GM03348 (cell line): ENCODE measurements at places on chromosomes 1 and 21.

DNA sequence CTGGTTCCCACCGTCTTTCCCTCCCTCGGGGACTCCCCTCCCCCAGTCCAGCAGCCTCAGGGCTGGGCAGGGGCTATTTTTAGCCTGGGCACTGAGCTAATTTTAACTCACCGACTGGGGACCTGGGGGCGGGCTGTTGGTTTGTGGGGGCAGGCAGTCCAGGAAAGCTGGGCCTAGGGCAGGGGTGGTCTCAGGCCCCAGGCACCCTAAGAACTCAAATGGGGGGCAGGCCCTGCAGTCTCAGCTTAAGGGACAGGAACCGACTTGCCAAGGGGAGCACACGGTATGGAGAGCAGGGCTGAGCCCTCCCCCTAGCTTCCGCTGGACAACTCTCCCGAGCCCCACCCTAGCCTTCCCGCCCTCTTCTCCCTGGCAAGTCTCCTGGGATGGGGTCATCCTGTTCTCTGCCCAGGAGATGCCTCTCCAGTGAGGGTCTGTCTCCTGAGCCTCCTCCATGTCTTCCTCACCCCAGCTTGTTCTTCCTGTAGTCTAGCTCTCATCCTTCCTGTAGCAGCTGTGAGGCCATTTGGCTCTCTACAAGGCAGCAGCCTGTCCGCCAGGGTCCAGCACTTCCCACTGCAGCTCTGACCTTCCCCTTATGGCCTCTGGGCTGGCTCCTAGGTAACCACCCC, 10.1 kb downstream of the MEF2D start:
- DNase-seq, result peak; percentile 73

DNA sequence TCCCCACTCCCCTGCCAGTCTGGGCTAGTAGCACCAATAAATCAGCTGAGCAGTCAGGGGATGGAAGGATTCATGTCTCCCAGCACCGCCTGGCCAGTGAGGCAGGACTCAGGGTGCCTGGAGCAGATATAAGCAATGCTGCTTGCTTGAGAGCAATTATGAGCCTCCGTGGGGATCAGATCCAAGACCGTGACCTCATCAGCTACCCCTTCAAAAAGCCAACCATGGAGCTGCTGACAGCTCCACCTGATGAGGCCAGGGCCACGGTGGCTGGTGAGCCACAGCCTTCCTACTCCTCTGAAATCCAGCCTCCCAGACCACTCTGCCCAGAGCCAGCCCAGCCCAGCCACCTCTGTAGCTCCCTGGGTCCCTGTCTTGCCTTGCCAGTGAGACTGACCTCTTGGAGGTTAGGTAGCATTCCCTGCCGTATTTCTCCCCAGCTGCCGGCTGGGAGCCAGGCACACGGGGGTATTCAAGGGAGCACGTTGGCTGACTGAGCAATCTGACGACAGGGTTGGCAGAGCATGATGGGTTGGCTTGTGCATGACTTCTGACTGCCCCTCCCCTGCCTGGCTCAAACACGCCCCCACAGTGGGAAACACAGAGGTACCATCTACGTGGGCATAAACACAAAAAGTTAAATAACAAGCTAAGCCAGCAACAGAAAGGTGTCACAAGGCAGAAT, 28.4 kb downstream of the SYT2 start:
- no peak for DNase-seq

GRCh38 chr1:193619911-193620310, 433.5 kb upstream of the B3GALT2 start:
- no peak for DNase-seq

GRCh38 chr1:210373878-210374599, 45.3 kb downstream of the HHAT start:
- DNase-seq, result peak; percentile 54

DNA sequence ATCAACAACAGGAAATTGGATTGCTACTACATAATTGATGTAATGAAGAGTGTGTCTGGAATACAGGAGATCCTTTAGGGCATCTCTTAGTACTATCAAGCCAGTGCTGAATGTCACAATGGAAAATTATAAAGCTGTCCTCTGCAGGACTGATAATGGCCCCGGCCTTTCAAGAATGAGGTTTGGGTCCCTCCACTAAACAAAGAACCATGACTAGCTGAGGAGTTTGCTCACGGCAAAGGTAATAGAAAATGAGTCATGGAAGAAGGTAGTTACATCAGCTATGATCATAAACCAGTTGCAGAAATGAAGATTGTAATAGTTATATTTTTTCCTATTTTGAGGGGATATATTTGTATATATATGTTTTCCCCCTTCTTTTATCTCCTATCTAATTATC, 145.8 kb downstream of the KCNJ6 start:
- DNase-seq, result no peak

DNA sequence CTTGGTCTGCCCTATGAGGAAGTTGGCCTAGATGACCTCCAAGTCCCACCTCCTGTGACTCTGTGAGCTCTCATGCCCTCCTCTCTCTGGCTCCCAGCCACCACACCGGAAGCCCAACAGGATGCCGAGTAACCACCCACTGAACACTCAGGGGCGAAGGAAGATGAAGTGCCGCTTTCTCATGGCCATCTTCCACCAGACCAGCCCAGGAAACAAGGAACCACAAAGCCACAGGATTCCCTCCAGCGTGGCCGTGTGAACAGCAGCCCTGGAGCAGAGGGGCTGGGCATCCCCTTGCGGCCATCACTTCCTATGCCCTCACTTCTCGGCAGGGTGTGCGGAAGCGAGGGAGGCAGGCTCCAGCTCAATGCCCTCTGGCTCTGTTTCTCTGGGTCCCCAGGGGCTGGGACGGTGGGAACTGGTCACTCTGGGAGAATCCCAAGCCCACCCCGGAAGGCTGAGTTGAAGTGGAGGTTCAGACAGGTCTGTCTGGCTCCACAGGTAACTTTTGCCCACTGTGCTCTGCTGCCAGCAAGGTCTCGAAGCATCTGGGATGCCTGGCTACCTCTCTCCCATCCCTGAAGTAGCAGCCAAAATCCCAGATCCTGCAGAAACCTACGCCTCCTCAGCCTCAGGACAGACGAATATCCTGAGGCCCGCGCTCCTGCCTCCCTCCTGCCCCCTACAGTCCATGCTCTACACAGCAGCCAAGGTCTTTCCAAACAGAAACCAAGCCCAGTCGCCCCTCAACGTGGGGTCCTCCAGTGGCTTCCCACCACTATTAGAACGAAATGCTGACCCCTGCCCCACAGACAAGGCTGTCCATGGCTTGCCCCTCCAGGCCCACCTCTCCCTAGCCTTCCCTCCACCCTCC, 44.2 kb upstream of the ECE1 start:
- peak; percentile 87 for DNase-seq

GRCh38 chr1:13706046-13706445, 6.1 kb downstream of the PRDM2 start:
- no peak for DNase-seq

DNA sequence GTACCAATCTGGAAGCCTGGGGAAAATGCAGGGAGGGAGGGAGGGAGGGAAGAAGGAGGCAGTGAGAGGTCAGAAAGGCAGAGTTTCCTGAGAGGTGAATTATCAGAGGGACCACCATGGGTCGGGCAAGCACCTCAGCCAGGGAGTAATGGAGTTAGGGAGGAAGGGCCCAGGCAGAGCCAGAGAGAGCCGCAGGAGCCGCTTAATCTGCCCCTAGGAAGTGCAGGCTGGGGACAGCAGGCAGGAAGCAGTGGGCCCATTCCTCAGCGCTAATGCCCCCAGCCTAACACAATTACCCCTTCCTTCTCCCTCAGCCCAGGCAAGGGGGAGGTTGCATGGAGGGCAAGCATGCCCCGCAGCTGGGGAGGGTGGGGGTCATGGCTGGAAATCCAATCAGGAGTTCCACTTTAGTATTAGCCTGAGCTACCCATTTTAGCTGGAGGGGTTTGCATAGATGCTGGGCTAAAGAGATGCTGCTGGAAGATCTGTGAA, 109.0 kb downstream of the TMEM53 start:
- no peak for DNase-seq

DNA sequence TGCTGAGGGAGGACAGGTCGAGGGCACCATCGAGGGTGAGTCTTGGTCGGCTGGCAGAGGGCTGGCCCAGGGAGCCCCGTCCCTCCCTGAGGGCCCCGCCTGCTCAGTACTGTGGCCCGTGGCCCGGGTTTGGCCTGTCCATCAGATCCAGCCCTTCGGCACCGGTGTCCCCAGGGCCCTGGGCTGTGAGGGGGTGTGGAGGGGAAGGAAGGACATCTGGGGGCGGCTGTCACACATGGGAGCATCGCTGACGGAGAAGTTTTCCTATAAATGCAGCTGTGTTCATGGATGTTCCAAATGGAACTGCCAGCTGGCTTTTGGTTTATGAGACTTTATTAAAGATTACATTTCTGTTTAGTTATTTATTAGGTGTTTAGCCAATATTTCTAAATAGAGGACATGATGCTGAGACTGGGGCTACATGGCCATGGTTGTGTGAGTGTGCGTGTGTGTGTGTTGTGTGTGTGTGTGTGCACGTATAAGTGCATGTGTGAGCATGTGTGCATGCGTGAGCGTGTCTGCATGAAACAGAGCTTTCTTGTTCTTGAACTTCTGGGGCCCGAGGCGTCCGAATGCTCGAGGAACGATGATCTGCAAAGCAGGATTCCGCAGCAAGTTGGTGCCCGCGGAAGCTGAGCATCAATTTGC, 54.3 kb downstream of the SLX9 start:
- DNase-seq, result no peak

DNA sequence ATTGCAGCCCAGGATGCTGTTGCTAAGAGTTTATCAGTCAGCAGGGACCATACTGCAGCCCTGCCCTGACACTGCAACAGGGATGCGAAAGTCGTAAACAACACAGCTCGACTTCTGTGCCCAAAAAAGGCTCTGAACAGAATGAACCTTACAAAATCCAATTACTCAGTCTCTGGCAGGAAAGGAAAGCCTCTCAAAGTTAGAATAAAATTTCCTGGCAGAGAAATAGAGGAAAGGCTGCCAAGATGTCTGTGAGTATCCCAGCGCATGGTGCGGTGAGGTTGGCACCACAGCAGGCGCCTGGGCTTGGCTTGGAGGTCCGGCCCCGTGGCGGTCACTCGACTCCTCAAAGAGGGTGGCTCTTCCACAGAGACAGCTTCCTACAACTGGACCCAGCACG, 185.8 kb downstream of the PCP4 start:
- DNase-seq, result no peak

GRCh38 chr1:231421546-231421970, 529 bp downstream of the EGLN1 start:
- peak; percentile 52 for DNase-seq

DNA sequence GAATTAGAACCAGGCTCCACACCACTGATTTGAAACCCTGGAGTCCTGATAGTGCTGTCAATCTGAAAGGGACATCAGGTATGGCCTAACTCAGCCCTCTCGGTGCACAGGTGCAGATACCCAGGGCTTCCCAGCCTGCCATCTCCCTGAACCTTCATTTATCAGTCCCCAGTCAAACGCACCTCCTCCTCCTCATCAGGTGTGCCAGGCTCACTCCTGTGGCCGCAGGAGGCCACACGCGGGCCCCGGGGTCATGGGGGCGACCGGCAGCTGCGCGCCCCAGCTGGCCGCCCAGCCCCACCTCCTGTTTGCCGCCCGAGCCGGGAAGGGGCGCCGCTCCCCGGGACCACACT, 572 bp downstream of the FUCA1 start:
- DNase-seq, result no peak

DNA sequence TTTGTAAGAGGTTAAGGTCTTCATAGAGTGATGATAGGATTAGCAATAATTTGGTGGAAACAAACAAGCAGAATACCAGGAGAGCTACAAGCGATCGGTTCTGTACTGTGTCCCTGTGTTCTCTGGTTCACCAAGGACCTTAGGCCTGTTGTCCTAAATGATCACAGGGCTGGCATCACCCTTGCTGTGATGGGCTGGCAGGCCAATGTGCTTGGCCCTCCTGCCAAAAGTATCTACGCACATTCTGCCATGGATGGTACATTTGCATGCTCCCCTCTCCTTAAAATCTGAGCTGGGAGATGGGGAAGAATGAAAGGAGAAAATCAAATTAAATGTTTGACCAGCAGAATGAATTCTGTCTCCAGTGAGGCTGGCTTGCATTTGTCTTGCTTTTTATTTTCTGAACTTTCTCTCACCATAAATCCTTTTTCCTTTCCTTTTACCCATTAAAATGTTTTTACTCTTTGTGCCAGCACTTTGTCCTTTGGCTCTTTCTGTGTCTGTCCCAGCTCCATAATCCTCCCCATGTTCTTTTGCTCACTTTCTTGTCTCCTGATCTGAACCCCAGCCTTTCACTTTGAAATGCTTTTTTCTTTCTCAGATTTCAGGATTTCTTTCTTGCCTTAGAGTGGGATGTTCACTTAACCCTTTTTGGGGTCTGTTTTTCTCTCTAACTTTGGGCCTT, 51.7 kb downstream of the PBX1 start:
- DNase-seq, result no peak

- no peak for DNase-seq
Observed at GRCh38 chr1:220905650-220906560, 26.7 kb downstream of the HLX start.

DNA sequence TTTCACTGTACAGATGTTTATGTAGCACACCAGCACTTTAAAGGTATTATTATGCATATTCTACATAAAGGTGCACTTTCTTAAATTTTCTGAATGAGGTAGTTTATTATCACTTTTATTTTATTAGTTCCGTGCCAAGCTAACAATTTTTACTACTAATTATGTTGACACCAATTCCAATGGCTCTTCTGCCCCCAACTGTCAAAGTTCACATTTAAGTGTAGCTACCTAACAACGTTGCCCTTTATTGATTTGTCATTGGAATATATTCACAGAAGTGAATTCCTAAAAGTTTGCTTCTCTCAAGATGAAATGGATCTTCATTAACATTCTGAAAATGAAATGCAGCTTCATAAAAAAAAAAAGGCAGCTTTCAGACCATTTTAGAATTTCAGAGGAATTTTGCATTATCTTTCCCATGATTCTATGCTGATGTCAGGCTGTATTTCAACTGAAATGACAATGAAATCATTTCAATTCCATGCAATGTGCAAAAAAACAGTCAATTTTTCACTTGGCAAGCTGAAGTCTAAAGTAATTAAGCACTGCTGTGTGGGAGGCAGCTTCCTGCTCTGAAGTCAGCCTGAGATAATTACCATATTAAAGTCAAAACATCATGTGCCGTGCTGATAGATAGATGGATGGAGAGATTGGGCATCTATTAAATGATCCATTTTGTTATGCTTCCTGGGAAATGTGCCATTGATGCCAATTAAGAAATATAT, 229.2 kb downstream of the TTLL7 start:
- DNase-seq, result no peak

GRCh38 chr21:15566703-15567102, 163.1 kb upstream of the USP25 start:
- no peak for DNase-seq
